Ovary (tissue), 10 donors: ENCODE measurements at places on chromosomes 2 and 18. TPM values are rescaled to one million over a fixed set of nuclear protein-coding genes. Genes with fewer than 3 reads are reported as not detected.

Gene SEPTIN10
- 78.0 TPM for total RNA-seq

Gene ASXL3
- 7.0 TPM for total RNA-seq

GRCh38 chr2:8268172-8268783 lies 413.6 kb upstream of the ID2 start:
- H3K4me1 ChIP-seq = no peaks in the 10 kb centered on the region
- H3K27ac ChIP-seq = no peak overlapping the region
- H3K27me3 ChIP-seq = no peaks in the 10 kb centered on the region
- no peak for DNase-seq

DNA sequence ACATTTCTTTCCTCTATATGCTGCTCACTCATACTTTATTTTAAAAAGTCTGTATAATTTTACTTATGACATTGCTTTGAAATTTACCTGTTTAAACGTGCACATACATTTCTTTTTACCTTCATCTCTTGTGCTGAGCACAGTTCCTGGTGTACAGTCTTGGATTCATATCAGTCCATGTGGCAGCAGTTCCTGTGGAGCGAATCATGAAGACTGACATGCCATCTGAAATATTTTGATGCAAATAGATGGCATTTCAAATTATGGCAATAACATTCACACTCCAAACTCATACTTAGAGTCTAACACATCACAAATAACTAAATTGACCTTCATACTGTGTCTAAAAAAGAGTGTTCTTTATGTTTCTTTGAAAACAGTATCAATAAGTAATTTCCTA lies 90.3 kb upstream of the CDH2 start:
- no peaks in the 10 kb centered on the region for H3K36me3 ChIP-seq
- no peaks in the 10 kb centered on the region for H3K27me3 ChIP-seq
- no peak overlapping the region for H3K4me3 ChIP-seq
- H3K27ac ChIP-seq = no peak overlapping the region
- H3K4me1 ChIP-seq = no peaks in the 10 kb centered on the region

GRCh38 chr18:46502444-46502843 lies 154.6 kb downstream of the LOXHD1 start:
- H3K36me3 ChIP-seq = no peaks in the 10 kb centered on the region
- no peak for DNase-seq
- H3K27ac ChIP-seq = no peak overlapping the region
- no peak overlapping the region for H3K4me3 ChIP-seq
- H3K27me3 ChIP-seq = no peaks in the 10 kb centered on the region

DNA sequence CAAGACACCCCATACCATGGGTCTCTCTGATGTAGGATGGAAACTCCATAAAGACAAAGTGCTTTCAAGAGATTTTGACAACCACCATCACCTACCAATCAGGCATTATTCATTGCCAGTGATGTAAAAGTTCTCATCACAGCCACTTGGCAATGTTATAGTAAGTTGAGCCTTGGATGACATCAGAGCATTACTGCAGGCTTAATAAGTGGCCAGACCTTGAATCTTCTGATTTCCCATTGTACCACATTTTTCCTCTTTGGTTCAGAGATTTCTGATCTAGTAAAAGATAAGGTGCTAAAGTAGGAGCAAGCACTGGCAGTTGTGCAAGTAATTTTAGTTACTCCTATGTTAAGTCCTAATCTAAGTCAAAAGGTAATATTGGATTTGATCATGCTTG lies 36.5 kb downstream of the OSR1 start:
- no peak for DNase-seq
- H3K36me3 ChIP-seq = no peaks in the 10 kb centered on the region
- no peak overlapping the region for H3K4me3 ChIP-seq

- H3K36me3 ChIP-seq = no peaks in the 10 kb centered on the region
- H3K27me3 ChIP-seq = no peaks in the 10 kb centered on the region
- no peak for DNase-seq
- peaks cover 2% of the 10 kb centered on the region for H3K4me1 ChIP-seq
- H3K4me3 ChIP-seq = no peak overlapping the region
These were observed 80.4 kb downstream of the LCLAT1 start for GRCh38 chr2:30527411-30527810.
